ENCODE measurements at places on chromosomes 7 and 10.

GRCh38 chr10:117421985-117422384, 46.7 kb upstream of the PDZD8 start:
- no peak for DNase-seq

GRCh38 chr7:129008645-129009414, 46.1 kb downstream of the TNPO3 start:
- DNase-seq, result no peak

DNA sequence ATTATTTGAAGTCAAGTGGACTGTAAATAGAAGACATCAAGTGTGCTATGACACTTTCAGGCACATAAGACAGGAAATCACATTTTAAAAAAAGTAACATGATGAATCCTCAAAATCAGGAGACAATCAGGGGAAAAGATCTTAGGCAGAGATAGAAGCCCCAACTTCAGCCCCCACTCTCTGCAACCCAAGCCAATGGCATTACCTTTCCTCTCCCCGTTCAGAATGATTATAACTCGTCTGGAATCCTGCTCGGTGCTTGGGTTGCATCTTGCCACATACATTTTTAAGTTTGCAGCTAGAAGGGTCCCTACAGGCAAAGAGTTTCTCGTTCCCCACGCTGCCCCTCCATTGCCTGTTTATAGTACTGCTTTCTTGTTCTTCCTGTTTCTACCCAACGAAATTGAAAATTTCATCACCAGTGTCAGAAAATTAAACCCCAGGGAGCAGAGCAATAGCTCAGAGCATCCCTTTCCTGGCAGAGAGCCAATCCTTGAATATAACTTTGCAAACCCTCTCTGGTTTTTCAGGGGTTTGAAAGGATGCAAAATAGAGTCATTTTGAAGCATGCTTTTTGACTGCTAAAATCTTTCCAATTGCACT, 260.5 kb upstream of the AOAH start:
- DNase-seq, result no peak

- DNase-seq, result no peak
Observed at GRCh38 chr7:114959931-114960330, 38.0 kb downstream of the MDFIC start.

DNA sequence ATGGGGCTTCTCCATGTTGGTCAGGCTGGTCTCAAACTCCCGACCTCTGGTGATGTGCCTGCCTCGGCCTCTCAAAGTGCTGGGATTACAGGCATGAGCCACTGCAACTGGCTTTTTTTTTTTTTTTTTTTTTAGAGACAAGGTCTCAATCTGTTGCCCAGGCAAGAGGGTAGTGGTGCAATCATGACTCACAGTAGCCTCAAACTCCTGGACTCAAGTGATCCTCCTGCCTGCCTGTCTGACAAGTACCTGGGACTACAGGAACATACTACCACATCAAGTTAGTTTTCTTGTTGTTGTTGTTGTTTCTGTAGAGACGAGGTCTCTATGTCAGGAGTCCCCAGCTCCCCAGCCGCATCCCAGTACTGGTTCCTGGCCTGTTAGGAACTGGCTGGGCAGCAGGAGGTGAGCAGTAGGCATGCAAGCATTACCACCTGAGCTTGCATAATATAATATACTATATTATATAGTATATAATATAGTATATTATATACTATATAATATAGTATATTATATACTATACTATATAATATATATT, 55.7 kb downstream of the TPK1 start:
- DNase-seq, result no peak

DNA sequence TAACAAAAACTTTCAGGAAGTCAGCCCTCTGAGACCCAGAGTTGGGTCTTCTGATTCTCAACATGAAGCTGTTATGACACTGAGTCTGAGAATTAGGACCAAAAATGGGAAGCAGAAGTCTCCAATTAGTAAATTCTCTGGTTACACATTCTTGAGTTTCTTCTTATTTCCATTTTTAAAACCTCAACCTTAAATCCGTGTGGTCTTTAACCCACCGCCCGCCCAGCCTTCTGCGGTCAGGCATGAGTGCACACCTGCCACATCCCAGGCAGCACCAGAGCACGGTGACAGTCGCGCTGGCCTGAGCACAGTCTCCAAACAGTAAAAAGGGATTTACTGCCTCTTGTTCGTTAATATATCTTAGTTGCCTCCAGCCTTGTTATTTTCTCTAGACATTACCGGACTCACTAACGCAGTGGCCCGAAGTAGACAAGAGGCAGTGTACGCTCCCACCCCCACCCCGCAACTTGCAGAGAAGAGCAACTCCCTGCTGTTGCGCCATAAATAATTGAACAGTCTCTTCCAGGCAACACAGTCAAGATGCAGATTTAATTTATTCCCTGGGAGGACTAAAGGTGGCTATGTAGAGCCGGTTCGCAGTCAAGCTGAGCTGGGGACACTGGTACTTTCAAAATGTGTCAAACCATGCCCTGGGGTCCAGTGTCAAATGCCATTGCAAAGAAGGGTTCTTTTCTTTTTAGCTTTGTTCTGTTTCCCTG, 147.0 kb upstream of the CELF2 start:
- DNase-seq, result no peak

DNA sequence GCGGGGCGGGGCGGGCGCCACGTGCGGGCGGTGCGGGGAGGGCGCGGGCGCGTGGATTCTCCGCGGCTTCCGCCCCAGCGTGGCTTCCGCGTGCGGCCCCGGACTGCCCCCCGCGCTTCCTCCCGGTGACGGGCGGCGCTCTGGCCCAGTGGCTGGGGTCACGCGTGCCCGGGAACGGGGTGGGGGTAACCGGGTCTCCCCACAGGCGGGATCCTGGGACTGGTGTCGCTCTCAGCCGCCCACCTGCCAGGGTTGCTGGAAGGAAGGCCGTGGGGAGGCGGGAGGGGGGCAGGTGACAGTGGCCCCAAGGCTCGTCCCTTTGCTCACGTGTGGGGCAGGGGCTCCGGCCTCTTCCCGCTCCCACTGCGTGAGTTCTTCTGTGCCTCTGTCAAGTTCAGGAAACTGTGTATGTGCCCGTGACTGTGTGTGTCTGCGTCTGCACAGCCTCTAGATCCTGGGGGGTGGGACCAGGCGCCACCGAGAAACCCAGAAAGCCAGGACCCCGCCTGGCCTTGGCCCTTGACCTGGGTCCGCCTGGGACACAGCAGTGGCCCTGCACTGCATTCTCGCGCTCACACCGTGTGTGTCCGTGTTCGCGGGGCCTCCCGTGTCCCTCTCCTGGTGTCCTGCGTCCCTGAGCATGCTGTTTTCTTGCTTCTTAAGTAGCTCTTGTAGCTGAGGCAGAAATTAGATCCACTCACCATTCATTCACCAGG, 919 bp downstream of the MAFK start:
- no peak for DNase-seq

DNA sequence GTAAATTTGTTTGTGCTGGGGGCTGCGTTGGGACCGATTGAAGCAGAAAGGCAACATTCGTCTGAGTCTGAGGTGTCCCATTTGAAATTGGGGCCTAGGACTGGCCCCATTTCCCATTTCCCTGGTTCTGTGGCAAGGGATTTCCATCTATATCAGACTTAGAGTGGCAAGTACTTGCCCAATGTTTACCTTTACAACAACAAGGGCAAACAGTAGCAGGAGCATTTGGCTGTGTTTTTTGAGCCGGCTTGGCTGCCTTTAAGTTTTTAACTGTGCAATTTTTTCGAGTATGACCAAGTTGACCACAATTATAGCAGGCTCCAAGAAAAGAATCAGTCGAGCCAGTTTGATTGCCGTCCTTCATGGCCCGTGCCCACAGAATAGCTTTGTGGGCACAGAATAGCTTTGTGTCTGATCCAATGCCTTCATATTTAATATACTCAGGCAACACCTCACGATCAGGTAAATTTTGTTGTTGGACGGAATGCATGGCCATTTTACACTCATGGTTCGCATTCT, 4.7 kb upstream of the CYP17A1 start:
- DNase-seq, result no peak

GRCh38 chr7:417625-417889, 102.1 kb downstream of the PDGFA start:
- no peak for DNase-seq

DNA sequence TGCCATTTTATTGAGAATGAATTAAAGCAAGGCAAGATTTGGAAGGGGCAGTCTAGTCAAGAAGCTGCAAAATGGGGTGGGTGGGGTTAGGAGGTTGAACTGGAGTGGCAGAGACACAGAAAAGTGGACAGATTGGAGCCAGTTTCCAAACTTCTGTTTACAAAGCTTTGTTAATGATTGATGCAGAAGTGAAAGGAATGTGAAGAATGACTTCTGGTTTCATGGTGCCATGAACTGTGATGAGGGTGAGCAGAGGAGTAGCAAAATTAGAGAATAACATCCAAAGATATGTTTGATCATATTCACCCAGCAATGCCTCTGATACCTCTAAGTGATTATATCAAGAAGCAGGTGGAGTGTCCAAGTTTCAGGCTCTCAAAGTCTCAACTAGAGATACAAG, 1118.0 kb upstream of the C7orf33 start:
- DNase-seq, result no peak

DNA sequence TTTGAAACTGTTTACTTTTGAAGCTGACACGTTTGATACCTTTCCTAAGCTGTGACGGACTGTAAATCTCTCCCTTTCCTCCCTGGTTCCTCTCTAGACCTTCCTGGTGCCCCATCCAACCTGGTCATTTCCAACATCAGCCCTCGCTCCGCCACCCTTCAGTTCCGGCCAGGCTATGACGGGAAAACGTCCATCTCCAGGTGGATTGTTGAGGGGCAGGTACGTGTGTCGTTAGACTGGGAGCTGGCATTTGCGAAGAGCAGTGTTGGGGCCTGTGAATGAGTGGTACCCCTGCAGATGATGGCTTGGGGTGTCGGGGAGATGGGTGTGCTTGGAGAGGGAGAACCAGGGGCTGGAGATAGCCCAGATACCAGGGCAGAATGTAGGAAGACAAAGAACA, 602.7 kb upstream of the FOXK1 start:
- no peak for DNase-seq

DNA sequence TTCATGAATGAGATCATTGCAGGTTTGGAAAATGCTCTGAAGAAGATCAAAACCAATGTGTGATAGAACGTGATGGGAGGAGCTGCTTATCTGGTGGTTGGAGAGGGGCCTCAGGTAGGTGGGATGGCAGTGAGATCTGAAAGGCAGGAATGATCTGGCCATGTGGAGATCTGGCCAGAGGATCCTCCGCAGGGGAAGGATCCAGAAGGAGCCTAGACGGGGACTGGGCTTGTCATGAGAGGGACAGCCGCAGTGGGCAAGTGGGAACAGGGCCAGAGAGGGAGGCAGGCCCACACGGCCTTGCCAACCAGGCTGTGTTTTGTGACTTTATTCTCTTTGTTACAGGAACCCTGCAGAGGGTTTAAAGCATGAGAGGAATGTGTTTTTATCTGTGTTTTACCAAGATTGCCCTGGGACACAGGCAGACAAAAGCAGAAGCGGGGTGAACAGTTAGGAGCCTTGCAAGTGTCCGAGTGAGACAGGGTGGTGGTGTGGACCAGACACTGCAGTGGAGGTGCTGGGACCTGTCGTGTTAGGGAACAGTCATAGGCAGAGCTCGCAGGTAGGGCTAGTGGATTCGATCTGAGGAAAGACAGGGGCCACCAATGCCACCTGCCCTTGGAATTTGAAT, 66.6 kb downstream of the TLL2 start:
- DNase-seq, result no peak

DNA sequence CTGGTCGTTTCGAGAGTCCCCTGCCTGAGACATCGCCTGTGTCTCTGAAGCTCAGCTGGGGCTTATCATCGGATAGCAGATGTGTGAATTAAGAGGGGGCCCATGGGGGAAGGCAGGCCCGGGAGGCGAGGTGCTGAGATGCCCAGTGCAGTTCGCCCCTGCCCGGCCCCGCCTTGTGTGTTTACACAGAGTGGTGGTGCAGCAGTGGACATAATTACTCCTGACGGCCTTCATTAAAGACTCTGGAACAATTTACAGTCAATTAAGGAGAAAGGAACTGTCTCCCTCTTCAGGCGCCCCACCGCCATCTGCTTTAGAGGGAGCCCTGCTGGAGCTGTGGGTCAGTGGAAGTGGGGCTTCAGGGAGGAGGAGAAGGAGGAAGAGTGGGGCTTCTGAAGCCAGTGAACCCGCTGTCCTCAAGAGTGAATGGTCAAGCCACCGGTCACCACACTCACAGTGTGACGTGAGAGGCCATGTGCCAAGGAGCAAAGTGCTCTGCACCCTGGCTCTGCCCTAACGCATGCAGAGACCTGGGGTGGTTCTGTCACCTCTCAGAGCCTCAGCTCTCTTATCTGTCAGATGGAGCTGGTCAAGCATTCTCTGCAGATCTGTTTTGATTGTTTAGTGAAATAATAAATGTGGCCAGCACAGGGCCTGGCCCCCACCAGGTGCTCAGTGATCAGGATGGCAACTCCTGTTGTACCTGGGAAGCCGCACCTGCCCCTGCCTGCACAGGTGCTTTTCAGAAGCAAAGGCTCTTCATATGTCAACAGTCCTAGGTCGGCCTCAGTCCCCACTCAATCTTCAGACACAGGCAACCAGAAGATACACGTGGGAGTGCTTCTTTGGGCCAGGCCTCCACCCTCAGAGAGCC, 65.6 kb downstream of the CDH23 start:
- DNase-seq, result no peak

DNA sequence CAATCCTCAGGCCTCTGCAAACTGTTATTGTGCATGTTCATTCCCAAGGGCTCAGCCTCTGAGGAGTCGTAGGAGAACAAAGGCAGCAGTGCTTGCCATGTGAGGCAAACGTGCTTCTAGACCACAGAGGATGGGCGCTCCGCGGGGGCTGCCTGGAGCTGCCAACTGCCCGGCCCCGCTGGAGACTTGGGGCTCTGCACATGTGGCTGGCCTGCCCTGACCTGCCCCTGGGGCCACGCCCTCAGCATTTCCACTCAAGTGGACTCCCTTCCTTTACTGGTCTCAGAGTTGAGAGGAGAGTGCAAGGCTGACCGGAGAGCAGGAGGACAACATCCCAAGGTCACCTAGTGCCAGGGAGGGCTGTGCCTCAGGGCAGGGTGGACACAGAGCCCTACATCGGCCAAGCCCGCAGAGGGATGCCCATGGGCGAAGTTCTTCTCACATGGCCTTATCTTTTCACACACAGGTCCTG, 222.3 kb upstream of the ZNF32 start:
- no peak for DNase-seq

DNA sequence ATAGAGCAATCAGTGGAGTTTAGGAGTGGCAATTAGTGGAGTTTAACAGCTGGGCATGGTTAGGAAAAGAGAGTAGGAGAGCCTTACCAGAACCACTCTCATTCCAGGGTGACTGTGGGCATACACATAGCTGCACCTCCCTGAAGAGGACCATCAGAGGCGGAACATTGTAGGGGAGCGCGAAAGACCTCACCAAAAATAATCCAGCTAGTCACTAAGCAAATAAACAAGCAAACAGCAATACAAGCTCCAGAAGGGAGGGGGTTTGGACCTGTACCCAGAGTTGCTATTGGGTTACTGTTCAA, 4.1 kb upstream of the NACAD start:
- no peak for DNase-seq
